H4 (cell line): ENCODE measurements at places on chromosomes 2 and 18. TPM values are rescaled to one million over a fixed set of nuclear protein-coding genes. Genes with fewer than 3 reads are reported as not detected.

Gene IRS1
- 3.4 and 6.0 TPM in 2 replicates for total RNA-seq

Gene GPR155
- total RNA-seq, result 1.5 and 4.6 TPM in 2 replicates

Gene HOXD11
- not detected in 2 replicates for total RNA-seq

Gene CLEC4F
- total RNA-seq, result not detected in 2 replicates

Gene SH3BP4
- total RNA-seq, result 63.9 and 78.6 TPM in 2 replicates

Gene VPS54
- 14.1 and 14.6 TPM in 2 replicates for total RNA-seq

Gene CD8B
- not detected in 2 replicates for total RNA-seq

Gene SLC8A1
- not detected in 2 replicates for total RNA-seq

Gene IL36A
- not detected in 2 replicates for total RNA-seq

- DNase-seq, result no peak
These were observed 16.7 kb upstream of the GLS start for GRCh38 chr2:190863946-190864345.

DNA sequence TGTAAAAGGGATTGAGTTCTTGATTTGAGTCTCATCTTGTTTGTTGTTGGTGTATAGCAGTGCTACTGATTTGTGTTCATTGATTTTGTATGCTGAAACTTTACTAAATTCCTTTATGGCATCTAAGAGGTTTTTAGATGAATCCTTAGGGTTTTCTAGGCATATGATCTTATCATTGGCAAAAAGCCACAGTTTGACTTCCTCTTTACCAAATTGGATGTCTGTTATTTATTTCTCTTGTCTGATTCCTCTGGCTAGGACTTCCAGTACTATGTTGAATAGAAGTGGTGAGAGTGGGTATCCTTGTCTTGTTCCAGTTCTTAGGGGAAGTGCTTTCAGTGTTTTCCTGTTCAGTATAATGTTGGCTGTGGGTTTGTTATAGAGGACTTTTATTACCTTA is 4.8 kb downstream of the ANKAR start:
- no peak for DNase-seq

- no peak for DNase-seq
These were observed 95.7 kb downstream of the CTIF start for GRCh38 chr18:48634491-48634890.

GRCh38 chr2:122705746-122706145 is 950.3 kb downstream of the TSN start:
- no peak for DNase-seq

DNA sequence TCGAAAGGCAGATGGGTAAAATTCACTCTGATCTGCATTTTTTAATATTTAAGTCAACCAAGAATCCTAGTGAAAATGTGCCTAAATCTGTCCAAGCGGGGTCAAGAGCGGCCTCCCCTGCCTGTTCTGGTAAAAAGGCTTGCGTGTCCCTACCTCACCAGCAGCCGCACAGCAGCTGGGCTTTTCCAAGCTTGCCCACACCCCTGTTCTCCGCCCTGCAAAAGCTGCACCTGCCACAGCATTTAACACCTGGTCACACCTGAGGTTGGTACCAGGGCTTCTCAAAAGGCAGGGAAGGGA is 25.8 kb upstream of the TMEM182 start:
- no peak for DNase-seq

DNA sequence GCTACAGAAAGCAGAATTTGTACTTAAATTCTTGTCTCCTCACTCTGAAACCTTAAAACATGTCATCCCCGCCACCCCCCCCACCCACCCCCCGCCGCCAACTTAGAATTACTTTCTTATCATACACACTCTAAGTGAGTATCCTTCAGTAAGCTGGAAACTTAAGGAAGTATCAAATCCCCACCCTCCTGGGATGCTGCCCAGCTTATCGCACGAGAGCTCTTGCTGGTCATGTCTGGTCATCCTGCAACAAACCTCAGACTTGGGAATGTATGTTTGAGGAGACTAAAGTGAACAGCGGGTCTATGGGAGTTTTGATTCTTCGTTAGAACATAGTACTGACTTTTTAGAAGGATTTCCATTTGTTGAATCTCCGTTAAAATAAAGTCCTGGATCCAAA is 203.3 kb downstream of the PTGR3 start:
- DNase-seq, result no peak

DNA sequence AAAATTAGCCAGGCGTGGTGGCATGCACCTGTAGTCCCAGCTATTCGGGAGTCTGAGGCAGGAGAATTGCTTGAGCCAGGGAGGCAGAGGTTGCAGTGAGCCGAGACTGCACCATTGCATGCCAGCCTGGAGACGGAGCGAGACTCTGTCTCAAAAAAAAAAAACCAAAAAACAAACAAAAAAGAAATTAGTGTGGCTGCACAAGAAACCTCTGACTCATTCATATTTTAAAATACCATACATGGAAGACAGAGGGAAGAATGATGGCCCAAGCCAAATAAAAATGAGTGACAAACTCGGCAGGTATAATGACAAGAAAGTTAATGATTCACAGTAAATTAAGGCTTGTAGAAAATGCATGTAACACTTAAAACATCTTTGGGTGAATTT is 875.8 kb downstream of the EPHA4 start:
- no peak for DNase-seq

DNA sequence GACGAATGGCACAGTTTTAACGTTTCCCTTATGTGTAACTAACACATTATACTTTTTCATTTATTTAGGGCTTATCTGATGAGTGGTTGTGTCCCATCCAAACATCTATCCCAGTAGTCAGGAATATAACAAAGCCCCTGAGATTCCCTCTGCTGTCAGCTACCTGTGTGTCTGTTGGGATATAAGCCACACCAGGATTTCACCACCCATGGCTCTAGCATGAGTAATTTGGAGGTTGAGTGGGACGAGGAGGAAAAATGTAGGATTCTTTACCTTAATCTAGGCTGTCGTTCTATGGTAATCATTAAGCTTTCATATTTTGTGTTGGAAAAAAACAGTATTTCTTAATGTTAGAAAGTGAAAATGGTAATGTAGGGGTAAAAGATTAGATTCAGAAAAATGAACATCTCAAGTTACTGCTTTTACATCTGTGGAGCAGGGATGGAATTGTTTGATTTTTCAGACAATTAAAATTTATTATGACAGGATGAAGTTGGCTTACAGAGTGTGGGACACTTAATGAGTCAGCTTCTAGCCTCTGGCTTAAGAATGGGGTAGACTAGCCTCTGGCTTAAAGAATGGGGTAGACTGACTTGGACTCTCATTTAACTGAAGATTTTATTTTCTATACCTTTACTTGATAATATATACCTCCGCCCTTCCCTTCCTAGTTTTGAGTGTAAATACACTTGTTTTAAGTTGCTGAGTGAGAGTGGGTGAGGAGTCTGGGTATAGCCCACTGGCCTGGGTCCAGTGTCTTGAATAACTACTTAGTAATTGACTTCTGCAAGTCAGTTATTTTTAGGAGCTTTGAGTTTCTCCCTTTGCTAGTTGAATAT is 88.5 kb upstream of the RANBP2 start:
- DNase-seq, result no peak

GRCh38 chr18:75200605-75201280 is 8.2 kb downstream of the PTGR3 start:
- no peak for DNase-seq

DNA sequence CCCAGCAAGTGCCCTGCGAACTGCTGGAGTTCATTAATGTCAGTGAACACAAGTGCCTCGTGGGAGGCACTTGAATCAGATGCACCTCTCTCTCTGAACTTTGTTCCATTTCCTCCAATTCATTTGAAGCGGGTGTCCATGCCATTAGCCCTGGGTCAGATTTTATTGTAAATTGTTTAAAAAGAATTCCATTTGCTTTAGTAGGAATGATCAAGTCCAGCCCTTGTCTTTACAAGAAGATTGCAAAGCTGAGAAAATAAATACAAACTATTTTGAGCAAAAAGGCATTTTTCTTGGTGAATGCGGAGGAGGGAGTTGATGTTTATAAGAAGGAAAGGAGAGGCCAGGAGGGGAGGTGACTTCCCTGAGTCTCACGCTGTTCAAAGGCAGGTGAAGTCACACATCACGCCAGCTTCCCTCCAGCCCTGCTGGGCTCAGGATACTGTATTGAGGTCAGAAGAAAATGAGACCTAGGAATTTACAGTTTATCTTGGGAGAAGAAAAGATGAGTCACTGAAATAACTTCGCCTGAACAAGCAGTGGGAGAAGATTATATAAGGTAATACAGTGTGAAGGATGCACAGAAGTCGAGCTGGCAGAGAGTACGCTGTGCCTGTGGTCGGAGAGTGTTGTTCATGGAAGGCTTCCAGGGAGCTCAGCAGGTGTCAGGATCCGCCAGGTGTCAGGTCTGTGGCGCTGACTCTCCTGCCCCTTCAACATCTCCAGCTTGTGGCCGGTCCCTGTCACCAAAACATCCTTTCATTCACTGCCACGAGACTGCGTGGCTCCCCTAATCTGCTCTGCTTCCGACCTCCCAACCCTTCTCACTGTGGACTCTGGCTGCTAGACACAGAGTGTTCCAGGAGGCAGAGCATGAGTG is 36.5 kb downstream of the EFR3B start:
- DNase-seq, result peak; percentile 84

DNA sequence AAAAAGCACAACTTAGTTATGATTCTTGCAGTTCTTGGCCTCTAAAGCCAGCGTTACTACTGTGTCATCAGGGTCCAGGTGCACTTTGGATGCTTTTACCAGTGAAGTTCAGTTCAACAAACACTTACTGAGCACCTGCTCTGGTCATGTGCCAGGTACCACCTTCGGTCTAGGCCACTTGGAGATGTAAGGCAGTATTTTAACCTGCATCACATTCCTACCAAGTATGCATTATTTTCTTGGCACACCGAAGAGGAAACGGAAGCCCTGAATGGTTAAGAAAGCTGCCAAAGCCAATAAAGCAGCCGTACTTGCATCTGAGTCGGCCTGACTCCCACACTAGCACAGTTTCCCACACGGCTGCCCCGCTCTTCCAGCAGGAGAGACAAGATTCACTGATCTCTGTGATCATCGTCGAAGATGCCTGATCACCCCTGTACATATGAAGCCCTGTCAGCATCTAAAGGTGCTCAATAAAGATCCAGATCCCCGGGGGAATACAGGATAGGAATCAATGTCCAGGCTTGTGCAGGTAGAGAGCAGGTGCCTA is 427.1 kb downstream of the EIPR1 start:
- DNase-seq, result no peak

- DNase-seq, result no peak
These were observed 350.9 kb downstream of the NUP35 start for GRCh38 chr2:183474912-183475695.

DNA sequence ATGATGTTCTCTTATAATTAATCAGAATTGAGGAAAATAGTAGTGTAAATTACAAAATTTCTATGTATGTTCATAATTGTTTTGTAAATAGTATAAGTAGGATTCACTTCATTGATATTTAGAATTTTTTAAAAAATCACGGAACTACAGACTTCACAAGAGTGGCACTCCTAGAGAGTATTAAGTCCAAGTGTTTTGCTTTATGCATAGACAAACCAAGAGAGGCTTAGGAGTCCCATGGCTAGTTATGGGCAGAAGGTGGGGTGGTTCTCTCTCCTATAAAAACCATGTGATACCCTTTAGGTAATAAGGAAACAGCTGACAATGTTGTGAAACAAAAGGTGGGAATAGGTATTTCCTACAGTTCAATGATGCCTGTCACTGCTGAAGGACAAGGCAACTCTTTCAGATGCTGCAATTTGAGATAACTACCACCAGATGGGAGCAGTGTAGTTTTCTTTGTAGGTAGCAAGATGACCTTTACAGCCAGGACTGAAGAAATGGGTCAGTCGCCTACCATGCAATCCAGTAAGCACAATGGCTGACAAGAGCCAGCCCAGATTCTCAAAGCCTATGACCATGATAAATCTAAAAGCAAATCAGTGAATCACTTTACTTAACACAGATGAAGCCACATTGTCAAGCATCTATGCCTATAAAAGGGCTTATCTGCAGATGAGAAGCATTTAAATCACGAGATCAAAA is 83.9 kb downstream of the AAK1 start:
- peak; percentile 46 for DNase-seq

DNA sequence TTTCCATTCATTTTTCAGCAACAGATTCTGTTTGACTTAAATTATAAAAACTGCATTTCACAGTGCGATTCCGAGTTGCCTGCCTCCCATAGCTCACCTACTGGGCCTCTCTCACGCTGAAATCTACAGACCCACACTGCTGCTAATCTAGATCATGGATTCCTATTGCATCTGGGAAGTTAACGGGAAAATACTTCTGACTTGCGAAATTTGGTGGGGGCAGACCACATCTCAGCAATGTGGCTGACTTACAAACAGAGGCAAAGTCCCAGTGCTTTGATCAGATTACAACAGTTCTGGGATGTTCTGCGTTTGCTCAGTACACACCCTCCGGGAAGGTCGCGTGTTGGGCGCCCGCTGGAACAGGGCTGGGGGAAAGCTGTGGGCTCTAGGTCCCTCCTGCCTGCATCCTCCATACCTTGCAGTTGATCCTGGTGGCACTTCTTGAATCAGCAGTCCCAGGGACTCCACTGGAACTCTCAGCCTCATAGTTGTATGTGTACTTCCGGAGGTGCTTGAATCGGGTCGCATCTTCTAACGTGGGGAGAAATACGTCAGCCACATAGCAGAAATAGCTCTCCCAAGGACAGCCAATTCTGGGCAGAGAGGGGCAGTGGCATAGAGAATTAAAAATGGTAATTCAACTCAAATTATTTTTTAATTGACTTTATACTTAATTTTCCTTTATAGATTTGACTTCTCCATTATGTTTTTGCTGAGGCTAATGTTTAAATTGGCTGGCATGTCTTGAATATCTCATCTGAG is 1.7 kb downstream of the APOB start:
- DNase-seq, result no peak

GRCh38 chr18:57776767-57777166 is 26.3 kb downstream of the ATP8B1 start:
- DNase-seq, result no peak

DNA sequence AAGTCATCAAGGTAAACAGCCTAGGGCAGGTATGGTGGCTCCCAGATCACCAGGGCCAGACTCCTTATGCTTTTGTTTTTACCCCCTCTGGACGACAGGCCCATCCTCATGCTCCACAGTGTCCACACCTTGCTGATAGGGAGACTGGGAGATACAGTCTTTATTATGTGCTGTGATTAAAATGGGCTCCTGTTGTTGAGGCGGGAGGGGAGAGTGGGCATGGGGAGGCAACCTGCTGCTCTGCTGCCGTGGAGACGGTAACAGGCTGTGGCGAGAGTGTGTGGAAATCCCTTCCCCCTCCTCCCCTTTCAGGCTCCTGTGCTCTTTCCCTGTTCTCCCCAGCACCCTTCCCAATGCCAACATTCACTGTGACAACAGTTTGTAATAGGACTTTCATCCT is 38.2 kb upstream of the PNO1 start:
- DNase-seq, result no peak

GRCh38 chr2:187543488-187543887 is 10.7 kb downstream of the TFPI start:
- no peak for DNase-seq

- DNase-seq, result no peak
These were observed 33.8 kb downstream of the SMC6 start for GRCh38 chr2:17719562-17720371.

GRCh38 chr18:63859781-63860475 is 27.6 kb upstream of the SERPINB2 start:
- DNase-seq, result no peak

DNA sequence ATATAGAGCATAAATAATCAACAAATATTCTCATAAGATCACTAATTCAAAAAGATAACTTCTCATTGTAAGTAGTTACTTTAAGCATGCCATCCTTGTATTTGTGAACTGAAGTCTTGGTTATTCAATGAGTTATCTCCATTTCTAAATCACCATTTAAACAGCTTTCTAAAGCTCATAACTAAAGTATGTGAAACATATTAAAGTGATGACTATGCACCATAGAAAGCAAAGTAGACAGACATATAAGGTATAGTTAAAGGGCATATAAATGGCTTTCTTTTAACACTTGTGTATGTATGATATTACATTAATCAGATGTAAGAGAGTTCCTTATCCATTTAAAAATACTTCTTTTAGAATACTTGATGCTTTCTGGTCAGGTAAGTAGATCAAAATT is 83.5 kb downstream of the IKZF2 start:
- no peak for DNase-seq
